AG04449 (cell line): ENCODE measurements at places on chromosomes 11 and 22.
A peak's percentile ranks its signal among the peaks of the same experiment; 100 is the strongest.

DNA sequence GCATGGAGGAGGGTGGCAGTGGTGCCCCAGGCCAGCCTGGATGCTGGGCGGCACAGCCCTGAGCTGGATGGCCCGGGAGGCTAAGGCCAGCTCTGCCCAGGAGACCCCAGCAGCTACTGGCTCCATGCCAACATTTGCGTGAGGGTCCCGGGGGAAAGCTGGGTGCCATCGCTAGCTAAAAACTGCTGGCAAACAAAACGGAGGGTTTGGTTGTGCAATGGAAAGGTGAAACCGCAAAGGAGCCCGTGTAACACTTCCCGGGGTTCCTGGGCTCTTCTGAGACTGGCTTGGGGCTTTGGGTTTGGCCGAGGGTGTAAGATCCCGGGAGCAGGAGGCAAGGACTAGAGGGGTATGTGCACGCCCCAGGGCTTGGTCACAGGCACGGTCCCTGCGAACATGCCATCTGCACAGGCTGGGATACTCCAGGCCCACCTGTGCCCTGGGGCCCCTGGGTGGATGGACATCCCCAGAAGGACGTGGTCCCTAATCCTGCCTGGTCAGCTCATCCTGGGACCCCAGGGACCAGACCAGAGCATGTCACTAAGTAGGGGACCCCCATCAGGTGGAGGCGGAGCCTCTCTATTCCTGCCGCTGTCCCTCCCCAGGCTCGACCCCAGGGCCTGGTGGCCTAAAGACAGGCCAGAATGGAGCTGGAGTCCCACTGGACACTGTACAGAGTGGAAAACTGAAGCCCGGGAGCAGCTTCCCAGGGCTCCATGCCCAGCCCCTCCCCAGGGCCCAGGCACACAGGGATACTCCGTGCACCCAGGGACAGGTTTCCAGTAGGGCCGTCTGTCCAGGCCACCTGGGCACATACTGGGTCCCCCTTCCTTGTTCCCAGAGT lies 44.6 kb downstream of the IGF2 start:
- no peak for DNase-seq

GRCh38 chr22:30755759-30756124 lies 61.1 kb downstream of the OSBP2 start:
- no peak for DNase-seq

DNA sequence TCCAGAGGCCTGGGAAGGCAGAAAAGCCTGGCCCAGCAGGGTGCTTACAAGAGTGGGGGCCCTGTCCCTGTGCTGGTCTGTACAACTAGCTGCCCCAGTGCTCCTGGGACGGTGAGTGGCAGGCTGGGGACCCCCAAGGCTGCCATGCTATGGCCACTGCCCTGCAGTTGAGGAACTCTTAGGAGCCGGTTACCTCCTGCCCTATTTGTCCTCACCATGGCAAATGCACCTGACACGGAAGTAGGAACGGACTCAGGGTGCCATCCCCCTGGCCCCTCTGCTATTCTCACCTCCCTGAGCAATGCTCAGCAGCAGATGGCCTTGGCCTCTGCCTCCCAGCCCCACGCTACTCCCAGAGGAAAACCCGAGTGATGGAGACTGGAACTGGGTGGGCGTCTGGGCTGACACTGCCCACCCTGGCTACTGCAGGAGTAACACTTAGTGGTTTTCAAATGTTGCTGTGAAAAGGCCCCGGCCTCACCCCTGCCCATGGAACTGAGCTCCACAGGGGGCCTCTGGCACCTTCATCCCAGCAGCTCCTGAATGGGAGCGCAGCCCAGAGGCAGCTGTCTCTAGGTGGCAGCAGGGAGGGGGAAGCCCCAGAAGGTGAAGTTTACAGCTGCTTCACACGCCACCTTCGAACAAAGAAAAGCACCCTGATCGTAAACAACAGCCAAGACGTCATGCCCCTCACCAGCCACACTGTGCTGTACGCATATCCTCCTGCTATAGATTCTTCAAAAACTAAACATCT lies 105.3 kb downstream of the CTTN start:
- DNase-seq = no peak

DNA sequence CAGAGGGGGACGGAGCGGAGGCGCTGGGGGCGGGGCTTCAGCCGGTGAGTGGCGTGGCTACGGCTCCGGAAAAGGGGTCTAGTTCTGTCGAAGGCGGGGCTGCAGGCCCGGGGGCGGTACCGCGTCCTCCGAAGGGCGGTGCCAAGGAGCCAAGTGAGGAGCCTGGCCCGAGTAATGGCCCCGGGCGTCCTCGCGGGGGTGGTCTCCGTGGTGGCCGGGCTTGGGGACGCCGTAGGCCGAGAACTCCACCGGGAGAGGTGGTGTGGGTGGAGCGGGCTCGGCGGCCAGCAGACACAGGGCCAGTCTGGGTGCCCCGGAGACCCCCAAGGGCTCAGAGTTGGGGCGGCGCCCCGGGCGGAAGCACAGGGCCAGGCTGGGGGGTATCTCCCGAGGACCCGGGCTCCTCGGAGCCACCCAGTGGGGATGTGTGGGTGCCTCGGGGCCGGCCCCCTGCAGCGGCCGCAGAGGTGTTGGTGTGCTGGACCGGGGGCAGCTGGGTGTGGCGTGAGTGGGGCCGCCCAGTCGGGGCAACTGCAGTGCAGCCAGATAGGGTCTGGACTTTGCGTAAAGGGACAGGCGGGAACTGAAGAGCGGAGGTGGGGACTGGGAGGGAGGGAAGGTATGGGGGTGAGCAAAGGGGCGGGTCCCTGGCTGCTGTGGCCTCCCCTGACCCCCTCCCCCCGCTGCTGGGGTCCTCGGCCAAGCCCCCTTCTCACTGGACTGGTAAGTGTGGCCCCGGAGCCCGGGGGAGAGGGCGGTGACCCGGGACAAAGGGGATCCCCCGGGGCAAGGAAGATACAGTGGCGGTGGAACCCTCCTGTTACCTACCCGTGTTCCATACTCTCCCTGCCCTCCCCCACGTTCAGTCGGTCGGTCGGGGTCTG lies 838 bp downstream of the FKBP2 start:
- no peak for DNase-seq

DNA sequence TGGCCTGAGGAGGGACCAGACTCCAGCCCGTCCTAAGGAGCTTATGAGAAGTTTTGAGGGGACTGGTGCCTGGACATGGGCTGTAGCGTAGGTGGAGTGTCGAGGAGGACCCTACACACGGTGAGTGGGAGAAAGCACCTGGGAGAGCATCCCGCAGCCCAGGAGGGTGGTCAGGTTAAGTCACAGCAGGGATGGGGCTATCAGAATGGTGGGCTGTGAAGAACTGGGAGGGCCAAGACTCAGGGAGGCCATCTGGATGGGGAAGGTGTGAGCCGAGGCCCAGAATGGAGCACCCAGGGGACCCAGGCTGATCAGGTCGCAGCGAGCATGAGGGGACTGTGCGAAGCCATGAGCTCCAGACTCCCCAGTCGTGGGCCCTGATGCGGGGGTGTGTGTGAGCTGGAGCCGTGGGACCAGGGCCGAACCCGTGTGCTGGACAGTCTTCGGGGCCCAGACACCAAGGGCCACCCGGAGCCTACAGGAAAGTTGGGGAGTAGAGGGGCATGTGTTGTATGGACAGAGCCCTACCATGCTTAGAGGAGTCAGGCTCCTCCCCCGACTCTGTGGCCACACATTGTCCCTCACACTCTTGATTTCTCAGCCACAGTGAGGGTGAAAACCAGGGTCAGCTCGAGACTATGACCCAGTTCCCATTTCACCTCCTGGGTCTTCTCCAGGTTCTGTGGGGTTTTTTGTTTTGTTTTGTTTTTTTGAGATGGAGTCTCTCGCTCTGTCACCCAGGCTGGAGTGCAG lies 54.3 kb downstream of the BCR start:
- DNase-seq = no peak

- no peak for DNase-seq
Measured at GRCh38 chr11:94884376-94884775, 89.0 kb downstream of the CWC15 start.

DNA sequence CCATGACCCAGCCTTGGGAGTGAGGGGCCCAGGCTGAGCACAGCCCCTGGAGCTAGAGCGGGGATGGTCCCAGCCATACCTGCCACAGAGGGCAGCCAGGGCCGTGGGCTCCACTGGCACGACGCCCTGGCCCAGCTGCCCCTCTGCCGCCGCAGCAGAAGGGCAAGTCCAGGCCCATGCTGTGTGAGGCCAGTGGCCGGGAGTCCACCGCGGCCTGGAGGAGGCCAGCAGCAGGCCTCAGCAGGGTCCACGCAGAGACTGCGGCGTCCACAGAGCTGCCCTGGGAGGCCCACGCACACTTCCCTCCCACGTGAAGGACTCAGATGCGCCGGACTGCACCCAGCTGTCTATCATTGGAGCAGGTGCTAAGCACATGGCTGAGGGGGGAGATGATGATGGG lies 23.5 kb downstream of the MOB2 start:
- no peak for DNase-seq

DNA sequence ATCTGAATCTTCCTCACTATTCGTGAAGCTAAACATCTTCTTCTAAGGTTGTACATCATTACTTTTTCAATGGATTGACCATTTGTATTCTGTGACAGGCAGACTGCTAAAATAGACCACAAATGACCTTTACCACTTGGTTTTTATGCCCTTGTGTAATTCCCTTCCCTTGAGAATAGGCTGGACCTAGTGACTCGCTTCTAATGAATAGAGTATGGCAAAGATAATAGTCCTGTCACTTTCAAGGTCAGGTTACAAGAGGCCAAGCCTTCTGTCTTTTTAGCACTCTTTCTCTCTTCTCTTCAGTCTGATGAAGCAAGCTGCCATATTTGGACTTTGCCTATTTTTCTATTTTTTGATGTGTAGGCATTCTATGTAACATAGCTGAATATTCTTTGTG lies 492.9 kb downstream of the SOX6 start:
- DNase-seq = no peak

DNA sequence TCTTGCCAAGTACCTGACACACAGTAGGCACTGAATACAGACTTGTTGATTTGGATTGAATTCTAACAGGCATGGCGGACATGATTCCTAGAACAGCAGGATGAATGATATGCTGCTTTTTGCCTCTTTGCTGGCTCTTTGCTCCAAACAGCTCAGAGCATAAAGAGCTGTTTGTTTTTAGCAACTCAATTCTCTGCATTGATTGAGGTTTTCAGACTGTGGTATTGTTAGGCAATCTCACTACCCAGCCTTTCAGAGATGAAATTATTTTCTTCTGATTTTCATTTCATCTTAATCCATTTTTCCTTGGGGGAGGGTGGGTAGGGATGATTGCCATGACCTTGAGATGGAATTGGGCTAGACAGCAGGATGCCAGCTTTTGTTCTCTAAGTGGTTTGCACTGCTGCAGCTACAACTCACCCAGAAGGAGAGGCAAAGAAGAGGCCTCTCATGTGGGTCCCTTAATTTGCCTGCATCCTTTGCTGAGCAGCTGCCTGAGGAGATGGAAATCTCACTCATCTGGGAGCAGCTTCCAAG lies 20.5 kb downstream of the COA4 start:
- DNase-seq = no peak

DNA sequence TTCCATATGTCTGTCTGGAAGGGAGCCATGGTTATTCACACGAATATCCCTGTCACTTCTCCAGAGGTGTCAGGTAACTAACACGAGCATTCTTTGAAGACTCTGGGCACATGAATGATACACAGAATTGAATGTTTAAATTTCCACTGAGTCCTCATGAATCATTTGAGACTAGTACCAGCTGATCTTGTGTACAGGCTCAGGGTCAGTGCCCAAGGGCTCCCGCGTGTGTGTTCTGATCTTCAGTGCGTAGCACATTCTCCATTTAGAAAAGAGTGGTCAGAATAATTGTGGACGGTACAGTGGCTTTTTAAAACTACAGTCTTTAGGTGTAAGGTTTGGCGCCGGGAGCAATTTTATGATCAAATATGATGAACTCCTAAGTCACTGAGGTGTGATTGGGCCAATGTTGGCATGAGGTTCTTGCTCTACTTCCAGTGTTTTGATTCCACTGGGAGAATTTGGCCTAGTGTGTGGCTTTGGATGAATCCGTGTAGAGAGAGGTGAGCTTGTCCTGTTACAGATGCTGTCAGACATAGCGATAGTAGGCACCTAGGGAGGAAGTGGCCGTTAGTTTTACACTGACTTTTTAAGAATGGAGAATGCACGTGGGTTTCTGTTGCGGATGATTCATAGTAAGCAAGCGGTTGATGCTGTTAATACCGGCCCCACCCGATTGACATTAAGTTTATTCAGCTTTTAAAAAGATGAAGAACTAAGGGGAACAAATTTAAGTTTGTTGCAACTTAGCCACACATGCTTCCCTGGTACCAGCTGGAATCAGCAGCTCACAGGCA lies 22.2 kb downstream of the NUP50 start:
- no peak for DNase-seq

DNA sequence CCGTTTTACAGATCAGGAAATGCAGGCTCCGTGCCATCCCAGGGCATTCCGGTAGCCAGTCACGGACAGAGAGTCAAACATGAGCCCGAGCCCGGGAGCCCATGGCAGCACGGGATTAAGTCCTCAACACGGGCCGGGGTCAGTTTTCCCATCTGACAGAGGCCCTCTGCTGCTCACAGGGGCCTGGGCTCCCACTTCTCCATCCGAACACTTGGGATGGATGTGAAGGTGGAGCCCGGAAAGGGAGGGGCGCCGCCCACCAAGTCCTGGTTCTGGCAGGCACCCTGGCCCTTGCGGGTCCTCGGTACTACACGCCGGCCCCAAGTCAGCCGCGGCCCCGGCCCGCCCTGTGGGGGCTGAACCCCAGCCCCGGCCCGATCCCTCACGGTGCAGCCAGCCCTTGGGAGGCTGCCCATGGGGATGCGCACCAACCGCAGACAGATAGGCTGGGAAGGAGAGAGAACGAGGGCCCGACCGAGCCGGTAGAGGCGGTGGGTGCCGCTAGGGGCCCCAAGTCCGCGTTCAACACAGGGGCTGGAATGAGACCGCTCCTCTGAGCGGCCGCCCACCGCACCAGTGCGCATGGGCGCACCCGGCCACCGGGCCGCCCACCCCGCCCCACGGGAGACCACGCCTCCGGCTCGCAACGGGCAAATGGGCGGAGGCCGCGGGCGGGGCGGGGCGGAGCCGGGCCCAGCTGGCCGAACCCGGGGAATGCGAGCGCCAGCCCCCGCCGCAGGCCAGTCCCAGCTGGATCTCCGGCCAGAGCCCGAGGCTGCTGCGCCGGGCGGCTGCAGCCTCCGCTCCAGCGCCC lies at the start of gene CAPN5:
TSS of gene CAPN5 (plus strand) at position 743 of the 814 bp plus-strand sequence. CDS start 17,916 bp downstream, outside the sequence.
- no peak for DNase-seq

DNA sequence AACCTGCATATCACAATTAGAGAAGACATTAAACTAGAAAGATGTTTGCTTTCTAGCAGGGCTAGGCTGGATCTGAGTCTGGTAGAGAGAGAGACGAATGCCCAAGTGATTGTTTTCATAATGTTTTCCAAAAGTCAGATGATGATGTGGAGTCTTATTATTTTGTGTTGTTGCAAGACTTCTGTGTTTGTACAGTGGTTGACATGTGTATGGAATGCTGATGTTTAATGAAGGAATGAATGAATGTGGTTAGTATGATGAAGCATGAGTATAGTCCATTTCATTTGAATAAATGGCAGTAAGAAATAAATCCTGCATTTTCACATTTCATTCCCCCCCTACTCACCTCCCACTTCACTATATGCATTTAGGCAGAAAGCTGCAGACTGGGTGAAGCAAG lies 69.6 kb downstream of the PPP2R1B start:
- no peak for DNase-seq

GRCh38 chr11:12214751-12215150 lies 104.4 kb downstream of the MICAL2 start:
- DNase-seq = peak; percentile 49

GRCh38 chr22:26174280-26174679 lies 5.0 kb downstream of the SEZ6L start:
- no peak for DNase-seq
